ENCODE measurements at places on chromosomes 11 and 22. TPM values are rescaled to one million over a fixed set of nuclear protein-coding genes. Genes with fewer than 3 reads are reported as not detected.

DNA sequence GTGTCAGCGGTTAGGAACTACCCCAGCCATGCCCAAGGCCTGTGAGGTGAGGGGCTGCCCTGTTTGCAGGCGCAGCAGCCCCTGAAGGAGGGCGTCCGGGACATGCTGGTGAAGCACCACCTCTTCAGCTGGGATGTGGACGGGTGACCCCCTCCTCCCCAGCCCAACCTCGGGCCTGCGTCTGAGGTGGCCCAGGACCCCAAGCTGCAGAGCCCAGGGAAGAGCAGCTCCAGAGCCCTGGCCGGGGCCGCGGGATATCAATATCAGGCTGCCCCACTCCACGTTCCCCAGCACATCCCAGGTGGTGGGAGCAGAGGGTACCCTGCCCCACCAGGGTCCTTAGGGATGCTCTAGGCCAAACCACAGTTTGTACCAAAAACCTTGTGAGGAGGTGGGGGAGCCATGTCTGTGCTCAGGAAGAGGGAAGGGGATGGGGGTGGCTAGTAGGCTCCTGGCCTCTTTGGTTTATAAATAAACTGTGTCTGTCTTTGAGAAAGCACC lies 39.3 kb downstream of the SGSM3 start:
- no peak for DNase-seq

- peak; percentile 86 for DNase-seq
Observed at GRCh38 chr11:1507381-1508140, 21.0 kb upstream of the MOB2 start.

GALNT18 gene
- 3.2 TPM for total RNA-seq

DNA sequence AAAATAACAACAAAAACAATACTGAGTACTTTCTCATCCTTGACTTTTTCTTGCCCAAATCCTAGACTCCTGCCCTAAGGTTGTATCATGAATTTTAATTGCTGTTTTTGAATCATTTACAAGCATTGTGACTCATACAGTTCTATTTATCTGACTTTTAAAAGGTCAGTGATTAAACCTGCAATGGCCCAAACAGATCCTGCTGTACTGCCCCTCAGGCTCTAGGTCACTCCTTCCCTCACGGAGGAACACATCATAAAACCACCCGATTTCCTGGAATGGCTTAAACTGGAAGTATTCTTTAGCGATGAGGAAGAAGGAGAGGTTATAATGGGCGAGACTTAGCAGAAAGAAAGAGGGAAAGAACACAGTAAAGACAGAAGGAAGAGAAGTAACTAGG lies 12.3 kb downstream of the ARFGAP3 start:
- DNase-seq, result peak; percentile 62

DNA sequence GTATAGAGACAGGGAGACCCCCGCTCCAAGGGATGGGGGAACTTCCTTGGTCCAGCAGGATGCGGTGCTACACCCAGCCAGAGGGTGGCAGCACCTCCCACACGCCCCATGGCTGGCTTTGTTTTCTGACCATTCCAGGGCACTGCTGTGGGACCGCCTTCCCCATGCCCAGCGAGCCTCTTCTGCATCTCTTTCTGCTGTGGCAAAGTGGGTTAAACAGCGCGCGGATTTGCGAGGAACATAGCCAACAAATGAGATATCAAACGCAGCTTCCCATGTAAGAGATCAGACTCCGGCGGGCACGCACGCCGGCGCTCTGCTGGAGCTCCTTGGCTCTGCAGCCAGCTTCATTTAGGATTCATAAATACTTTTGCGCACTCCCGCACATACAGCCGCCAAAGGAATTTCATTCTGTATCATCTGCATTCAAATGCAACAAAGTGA lies 485.8 kb upstream of the CADM1 start:
- DNase-seq, result no peak

GRCh38 chr22:36743011-36743410 lies 32.9 kb downstream of the IFT27 start:
- DNase-seq, result no peak

- no peak for DNase-seq
Observed at GRCh38 chr11:33866936-33867335, 24.9 kb downstream of the LMO2 start.

- peak; percentile 93 for DNase-seq
Observed at GRCh38 chr11:112280268-112281126, 19.8 kb upstream of the PLET1 start.

GLYAT gene
- total RNA-seq, result not detected

GRCh38 chr11:75839851-75840250 lies 24.8 kb downstream of the UVRAG start:
- DNase-seq, result no peak

NCAPH2 gene
- 24.2 TPM for total RNA-seq

DNA sequence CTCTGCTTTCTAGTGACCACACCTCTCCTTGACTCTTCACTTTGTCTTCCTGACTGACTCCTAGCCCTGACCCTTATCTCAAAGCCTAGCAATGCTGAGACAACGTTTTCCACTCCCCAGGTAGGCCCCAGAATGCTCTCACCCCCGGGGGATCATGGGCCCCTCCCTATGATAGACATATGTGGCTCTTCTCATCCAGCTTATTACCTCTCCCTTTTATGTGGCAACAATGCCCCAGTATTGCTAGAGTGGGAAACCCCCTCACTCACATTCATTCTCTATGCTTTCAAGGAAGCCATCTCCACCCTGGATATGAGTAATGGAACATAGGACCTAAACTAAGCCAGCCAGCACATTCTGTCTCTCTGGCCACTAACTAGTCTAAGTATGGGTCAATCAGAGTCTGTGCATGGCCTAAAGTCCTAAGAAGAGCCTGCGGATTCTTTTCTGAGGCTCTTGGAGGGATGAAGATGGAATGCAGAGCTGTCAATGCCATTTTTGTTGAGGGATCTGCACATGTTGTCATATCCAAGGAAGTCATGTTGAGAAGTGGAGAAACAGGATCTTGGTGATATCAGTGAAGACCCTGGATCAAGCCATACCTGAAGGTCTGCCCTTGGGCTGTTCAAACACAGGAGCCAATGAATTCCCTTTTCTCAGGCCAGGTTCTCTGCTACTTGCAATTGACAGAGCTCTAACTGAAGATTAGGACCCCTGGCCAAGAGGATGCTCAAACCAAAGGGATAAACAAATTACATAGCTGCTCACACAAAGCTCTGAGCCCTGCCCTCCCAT lies 79.8 kb upstream of the GRK3 start:
- peak; percentile 58 for DNase-seq

GRCh38 chr22:37569009-37569920 lies 9.0 kb downstream of the CDC42EP1 start:
- peak; percentile 64 for DNase-seq

ACTN3 gene
- not detected for total RNA-seq

TUBA8 gene
- total RNA-seq, result 0.36 TPM

DMC1 gene
- 3.3 TPM for total RNA-seq

C11orf97 gene
- total RNA-seq, result not detected

GRCh38 chr22:20316217-20316843 lies 3.5 kb downstream of the DGCR6L start:
- DNase-seq, result peak; percentile 34

GRCh38 chr22:36359470-36359996 lies 28.2 kb downstream of the MYH9 start:
- peak; percentile 23 for DNase-seq

- no peak for DNase-seq
Observed at GRCh38 chr11:33290319-33290718, 33.1 kb downstream of the HIPK3 start.

CYB5R2 gene
- total RNA-seq, result 9.1 TPM

- DNase-seq, result no peak
Observed at GRCh38 chr11:3143136-3143880, 21.8 kb downstream of the OSBPL5 start.

CHKB gene
- total RNA-seq, result 28.6 TPM

GRCh38 chr22:49447837-49448236 lies 379.8 kb downstream of the BRD1 start:
- peak; percentile 44 for DNase-seq

MPPED2 gene
- 1.2 TPM for total RNA-seq

- peak; percentile 27 for DNase-seq
Observed at GRCh38 chr11:1310318-1310687, 871 bp upstream of the TOLLIP start.

- no peak for DNase-seq
Observed at GRCh38 chr22:23823331-23823791, 15.4 kb downstream of the DERL3 start.

- no peak for DNase-seq
Observed at GRCh38 chr22:36177160-36177559, 16.6 kb upstream of the APOL3 start.

OR8K1 gene
- not detected for total RNA-seq

DNA sequence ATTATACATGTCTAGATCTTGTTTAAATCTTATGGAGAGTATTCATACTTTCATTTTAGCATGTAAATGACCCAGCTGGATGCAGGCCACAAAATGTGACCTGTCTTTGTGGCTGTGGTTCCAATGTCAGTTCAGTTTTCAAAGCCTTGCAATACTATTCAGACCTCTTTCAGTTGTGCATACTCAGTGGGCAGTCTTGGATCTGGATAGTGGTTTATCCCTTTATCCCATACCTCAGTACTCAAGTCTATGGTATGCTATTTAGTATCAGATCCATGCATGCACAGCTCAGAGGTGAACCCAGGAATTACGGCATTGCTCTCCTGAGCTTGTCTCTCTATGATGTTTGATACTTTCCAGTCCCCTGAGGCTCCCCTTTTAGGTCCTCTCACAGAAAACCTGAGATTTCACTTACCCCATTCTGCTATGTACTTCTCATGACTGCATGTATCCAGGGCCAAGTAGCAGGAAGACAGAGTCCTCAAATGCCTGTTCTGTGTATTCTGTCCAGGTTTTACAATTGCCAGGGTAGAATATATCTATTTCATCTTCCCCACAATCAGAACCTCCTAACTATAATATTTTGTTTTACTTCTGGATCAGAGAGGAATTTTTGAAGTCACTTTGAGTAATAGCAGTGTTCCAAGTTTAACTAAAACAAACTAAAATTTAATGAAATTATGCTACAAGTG lies 6.9 kb upstream of the P4HA3 start:
- no peak for DNase-seq

DNA sequence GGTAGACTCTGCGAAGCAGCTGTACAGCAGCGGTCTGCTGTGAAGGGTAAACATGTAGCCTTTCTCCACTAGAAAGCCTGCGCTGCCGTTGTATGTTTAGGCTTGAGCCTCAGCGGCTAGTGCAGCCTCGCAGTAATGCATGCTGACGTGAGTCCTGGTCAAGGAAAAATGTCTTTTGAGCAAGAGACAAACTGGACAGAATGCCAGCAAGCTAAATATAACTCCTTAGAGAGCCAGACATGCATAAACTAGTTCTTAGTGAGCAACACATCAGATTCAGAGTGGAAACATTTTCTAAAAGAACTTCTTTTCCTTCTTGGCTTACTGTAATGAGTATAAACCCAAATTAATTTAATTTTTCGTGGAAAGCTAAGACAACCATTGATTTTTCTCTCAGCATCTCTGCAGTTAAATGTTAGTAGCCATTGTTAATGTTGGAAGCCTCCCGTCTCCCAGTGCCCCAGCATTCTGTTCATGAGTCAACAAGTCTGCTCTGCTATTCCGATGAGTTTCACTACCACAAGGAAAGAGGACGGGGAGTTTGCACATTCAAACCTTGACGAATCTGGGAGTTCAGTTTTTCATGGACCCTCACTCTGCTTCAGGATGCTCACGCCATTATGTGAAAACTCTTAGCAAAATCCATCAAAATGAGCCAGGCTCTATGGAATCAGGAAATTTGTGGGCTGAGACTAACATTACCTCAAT lies 51.4 kb downstream of the JAM3 start:
- DNase-seq, result peak; percentile 88

- peak; percentile 67 for DNase-seq
Observed at GRCh38 chr11:121426476-121427399, 25.4 kb upstream of the SORL1 start.

DNA sequence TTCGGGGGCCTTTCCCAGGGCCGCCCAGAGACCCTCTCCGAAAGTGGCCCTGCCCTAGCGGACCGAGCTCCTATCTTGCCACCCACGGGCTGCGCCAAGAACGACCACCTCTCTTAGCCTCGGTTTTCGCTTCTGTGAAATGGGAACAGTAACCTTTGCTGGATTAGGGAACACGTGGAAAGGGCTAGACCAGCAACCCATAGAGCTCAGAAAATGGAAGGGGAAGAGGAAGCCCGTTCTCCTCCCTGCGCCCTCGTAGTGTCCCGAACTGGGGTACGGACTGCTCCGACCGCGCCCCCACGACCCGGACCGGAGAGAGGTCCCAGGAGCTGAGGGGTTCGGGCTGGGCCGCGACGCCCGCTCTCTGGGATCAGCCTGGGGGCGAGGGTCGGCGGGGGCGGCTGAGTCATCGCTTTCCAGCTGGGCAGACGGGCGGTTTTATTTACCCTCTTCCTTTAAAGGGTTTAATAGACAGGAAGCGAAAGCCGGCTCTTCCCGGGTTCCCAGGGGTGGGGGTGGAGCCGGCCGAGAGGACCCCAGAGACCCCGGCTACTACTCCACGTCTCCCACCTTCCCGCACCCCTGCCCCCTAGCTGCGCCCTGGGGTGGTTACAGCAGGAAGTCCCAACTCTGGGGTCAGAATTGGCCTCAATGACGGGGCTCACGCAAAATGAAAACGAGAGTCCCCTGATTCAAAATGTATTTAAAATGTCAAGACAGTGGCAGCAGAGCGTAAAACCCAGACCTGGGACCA lies 907 bp upstream of the PHLDA2 start:
- DNase-seq, result peak; percentile 98

DNA sequence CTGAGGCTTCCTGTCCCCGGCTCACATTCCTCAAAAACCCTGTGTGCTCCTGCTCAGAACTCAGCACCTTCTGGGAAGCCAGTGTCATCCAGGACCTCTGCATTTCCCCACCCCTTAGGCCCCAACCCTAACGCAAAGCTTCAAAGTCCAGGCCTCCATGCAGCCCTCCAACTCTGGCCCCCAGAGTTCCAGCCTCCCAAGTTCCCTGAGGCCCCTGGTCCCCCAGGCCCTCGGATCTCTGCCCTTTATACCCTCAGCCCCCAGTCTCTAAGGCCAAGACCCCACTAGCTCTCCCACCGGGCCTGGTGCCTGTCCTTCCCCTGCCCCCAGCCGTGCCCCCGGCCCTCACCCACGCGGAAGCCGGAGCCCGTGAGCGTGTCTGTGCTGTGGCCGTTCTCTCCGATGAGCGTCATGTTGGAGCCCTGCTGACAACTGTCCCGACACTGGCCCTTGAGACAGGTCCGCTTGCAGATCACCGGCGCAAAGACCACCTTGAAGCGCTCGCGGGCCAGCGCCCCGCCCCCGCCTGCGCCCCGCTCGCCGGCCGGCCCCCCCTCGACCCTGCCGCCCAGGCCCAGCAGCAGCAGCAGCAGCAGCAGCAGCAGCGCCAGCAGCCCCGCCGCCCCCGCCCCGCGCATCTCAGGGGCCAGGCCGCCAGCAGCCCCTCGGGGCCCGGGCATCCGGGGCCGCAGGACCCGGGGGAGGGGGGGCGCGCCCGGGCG lies 718 bp downstream of the LTBP3 start:
- DNase-seq, result no peak

- DNase-seq, result no peak
Observed at GRCh38 chr11:105229761-105230160, 90.2 kb upstream of the CARD18 start.

Measured in osteoblast (primary cell).